Omental fat pad (tissue), 4 donors: ENCODE measurements at places on chromosomes 11 and 22. TPM values are rescaled to one million over a fixed set of nuclear protein-coding genes. Genes with fewer than 3 reads are reported as not detected.

Gene OR56A3
- total RNA-seq = not detected

Gene HTR3A
- total RNA-seq = not detected

Gene KCNJ11
- total RNA-seq = 2.4 TPM

Gene TLCD5
- 2.9 TPM for total RNA-seq

Gene OTOG
- not detected for total RNA-seq

Gene STK33
- 1.4 TPM for total RNA-seq

Gene C11orf86
- not detected for total RNA-seq

Gene SMARCB1
- 45.9 TPM for total RNA-seq

Gene LMO1
- not detected for total RNA-seq

Gene CECR2
- total RNA-seq = 0.75 TPM

Gene CDC45
- not detected for total RNA-seq

Gene GGTLC2
- not detected for total RNA-seq

Gene KRTAP5-10
- total RNA-seq = not detected
